Fibroblast of the conjunctiva (primary cell): ENCODE measurements at places on chromosomes 5 and 9.

DNA sequence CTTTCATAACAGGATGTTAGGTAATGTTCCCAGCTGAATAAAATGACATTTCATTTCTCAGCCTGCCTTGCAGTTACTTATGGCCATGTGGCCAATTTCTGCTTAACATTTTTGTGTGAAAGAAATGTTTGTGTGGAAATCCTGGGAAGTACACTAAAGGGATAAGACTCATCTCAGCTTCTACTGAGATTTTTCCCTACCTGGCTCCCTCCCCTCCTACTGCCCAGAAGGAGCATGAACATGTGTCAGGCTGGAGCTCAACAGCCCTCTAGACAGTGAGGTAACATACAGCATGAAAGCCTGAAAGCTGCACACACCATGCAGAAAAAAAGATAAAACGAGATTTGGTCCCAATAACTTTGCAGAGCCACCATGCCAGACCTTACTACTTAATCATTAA is 288.4 kb upstream of the COX7C start:
- no peak for DNase-seq

DNA sequence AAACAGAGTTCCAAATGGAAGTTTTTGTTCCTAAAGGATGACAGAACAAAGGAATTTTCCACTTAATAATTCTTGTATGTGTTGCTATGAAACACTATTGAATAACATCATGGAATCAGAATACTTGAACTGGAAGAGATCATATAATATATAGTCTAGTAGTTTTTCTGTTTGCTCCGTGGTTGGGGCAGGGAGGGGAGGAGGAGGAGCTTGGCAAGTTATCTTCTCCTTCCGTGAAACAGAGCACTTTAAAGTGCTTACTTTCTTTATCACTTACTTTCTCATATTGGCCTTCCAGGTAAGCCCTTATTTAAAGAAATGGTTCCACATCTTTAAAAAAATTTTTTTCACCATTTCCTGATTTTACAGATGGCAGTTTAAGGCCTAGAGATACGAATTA is 165.9 kb upstream of the TLX3 start:
- no peak for DNase-seq

GRCh38 chr5:171188016-171188415 is 121.0 kb upstream of the TLX3 start:
- no peak for DNase-seq

DNA sequence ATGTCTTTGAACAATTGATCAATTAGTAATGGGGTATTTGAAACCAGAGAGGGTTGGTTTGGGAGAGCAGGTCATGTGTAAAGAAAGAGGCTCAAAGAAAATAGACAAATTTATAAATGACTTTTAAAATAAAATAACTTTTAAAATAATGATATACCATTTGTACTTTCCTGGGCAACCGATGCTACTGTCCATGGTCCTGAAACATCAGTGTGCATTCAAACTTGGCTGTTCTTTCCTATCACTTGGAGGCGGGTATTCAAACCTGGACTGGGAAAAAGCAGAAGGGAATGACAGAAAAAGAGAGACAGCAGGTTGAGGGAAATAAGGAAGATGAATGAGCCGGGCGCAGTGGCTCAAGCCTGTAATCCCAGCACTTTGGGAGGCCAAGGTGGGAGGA is 1446.4 kb upstream of the WWC1 start:
- DNase-seq, result no peak

DNA sequence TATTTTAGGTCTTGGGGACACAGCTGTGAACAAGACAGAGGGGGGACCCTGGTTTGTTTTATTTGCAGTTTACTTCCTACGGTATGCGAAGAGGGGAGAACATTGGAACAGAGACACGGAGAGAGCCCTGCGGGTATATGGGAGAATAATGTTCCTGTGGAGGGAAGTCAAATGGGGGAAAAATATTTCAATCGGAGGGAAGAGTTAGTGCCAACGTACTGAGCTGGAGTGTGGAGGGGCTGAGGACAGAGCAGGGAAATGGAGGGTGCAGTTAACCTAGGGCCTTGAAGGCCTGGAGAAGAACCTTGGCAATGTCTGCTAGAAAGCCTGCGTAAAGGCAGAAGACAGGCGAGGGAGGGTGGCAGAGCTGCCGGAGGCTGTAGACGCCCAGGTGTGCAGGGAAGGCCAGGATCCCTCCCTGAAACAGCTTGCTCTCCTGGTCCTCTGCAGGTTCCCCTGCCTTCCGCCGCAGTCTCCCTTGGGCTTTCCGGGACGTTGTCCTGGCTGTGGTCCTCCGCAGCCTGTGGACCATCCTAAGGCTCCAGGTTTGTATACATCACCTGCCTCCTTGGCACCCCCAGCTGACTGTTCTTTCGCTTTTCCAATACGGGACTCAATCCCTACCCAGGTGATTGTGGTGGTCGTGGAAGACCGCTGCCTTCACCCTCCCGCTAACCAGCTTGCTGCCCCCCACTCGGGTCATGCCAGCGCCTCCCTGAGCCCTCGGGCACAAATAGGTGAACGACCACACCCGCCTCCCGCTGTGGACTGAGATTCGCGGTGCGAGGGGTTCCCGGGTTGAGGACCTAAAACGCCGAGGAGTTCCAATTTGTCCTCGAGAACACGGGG is 1.9 kb upstream of the RACK1 start:
- no peak for DNase-seq

DNA sequence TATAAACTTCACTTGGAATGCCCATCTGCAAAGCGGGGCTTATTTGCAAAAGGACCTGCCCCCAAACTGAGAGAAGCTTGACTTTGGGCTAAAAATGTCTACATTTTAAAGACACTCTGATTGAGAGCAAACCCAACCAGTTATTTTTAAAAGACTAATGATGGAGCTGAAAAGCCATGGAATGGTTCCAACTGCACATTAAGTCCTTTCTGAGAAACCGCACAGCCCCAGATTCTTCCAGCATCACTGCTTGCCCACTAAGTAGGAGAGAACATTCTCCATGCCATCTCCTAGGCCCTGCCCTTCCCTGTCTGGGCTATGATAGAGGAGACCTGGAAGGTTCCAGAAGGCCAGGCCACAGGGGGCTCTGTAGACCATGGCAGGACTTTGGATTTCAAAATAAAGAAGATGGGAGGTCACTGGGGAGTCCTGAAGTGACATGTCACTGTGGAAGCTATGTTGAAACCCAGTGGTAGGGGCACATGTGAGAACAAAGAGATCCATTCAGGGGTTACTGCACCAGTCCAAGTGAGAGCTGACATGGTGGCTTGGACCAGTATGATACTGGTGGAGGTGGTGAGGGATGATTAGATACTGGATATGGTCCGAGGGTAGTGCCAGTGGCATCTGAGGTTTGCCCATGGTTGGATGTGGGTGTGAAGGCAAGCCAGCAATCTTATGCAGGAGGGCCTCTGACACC is 179.2 kb downstream of the DAB2IP start:
- DNase-seq, result no peak

- DNase-seq, result peak; percentile 21
Observed at GRCh38 chr9:94014066-94014654, 59.0 kb upstream of the BARX1 start.

GRCh38 chr9:130275156-130275555 is 9.6 kb downstream of the HMCN2 start:
- DNase-seq, result no peak

DNA sequence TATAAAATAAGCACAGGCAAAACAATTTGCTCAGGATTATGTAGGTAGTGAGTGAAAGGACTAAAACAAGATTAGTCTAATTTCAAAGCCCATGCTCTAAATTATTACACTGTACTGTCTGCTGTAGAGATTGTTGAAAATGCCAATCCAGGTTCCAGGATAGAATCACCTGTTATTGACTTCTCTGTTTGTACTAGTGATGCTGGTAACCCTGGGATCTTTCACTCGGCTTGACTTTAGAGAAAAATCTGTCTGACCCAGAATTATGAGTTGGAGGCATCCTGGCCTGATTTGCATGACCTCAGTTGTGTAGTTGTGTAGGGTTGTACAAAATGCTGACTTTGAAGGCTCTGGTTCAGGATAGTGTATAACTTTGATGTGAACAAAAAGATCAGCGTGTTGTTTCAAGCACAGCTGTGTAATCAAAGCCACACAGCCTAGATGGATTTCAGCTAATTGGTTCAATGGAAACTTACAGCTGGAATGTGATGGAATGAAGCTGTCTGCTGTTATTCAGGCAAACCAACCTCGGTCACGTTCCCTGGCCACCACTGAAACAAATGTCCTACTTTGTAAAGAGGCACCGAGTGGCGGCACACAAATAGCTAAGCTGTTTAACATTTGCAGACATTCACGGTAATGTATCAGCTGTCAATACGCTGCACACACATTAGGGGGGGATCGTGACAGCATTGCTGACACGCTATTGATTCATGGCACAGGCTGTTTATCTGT is 340.3 kb downstream of the KCTD16 start:
- DNase-seq, result no peak

- no peak for DNase-seq
Observed at GRCh38 chr9:81729135-81729534, 39.8 kb upstream of the TLE1 start.

- peak; percentile 9 for DNase-seq
Observed at GRCh38 chr5:139065306-139065705, 132.9 kb downstream of the SIL1 start.

DNA sequence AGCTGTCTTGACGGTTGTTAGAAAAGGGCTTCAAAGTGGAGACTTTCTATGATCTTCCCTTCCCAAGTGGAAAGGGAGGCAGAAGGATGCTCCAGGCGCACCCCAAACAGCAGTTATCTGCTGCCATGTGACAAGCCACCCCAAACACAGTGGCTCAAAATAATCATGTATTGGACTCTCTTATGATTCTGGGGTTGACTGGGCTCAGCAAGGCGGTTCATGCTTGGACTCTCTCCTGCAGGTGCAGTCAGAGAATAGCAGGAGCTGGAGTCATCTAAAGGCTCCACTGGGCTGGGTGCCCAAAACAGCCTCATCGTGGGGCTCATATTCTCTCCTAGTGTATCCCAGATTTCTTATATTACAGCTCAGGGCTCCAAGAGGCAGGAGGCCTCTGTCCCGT is 177.6 kb upstream of the IER5L start:
- no peak for DNase-seq

- DNase-seq, result no peak
Observed at GRCh38 chr5:87785554-87786335, 373.0 kb upstream of the CCNH start.

- no peak for DNase-seq
Observed at GRCh38 chr5:154520861-154521453, 42.9 kb upstream of the HAND1 start.

DNA sequence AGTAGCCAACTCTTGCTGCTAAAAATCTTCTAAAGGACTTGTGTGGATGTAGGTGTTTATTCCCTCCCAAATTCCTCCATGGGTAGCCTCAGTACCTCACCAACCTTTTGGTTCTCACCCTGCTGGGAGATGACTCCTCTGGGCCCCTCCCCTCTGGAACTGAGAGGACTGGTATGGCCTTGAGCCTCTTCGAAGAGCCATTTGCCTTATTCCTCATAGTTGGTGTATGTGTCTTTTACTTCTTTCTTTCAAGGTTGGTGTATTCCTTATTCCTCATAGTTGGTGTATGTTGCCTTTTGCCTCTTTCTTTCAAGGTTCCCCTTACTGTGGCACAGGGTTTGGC is 48.3 kb downstream of the GNAQ start:
- no peak for DNase-seq

DNA sequence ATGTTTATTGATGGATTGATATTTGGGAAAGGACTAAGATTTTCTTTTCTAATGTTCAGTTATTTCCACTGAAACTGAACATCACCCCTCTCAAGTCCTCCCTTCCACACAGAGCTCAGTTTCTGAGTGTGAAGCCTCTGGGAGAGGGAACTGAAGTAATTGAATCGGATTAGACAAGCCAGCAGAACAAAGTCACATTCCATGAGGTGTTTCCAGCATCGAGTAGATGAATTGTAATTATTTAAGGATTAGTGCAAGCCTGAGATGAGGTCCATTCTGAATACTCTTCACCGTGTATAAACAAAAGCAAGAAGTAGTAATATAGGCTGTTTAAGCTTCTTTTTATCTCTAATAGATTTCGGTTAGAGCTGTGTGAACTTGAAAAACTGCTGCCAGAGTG is 2060.5 kb downstream of the MAT2B start:
- DNase-seq, result no peak

GRCh38 chr9:6929441-6930215 is 171.9 kb downstream of the KDM4C start:
- no peak for DNase-seq

GRCh38 chr9:133772581-133772980 is 34.4 kb upstream of the SARDH start:
- no peak for DNase-seq

DNA sequence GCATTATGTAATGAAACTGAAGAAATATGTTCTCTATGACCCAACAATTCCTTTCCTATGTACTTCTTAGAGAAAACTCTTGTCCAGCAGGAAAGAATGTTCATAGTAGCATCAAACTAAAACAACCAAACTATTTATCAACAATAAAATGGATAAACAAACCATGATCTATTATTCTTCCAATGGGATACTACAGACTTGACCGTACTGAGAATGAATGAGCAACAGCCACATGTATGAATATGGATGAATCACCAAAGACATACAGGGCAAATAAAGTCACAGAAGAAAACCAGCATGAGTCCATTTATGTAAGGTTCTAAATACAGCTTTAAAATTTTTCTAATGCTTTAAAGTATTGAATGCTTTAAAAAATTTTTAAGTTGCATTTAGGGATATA is 73.6 kb upstream of the SUSD1 start:
- DNase-seq, result no peak

- DNase-seq, result no peak
Observed at GRCh38 chr9:108756746-108757490, 98.9 kb downstream of the ACTL7B start.

DNA sequence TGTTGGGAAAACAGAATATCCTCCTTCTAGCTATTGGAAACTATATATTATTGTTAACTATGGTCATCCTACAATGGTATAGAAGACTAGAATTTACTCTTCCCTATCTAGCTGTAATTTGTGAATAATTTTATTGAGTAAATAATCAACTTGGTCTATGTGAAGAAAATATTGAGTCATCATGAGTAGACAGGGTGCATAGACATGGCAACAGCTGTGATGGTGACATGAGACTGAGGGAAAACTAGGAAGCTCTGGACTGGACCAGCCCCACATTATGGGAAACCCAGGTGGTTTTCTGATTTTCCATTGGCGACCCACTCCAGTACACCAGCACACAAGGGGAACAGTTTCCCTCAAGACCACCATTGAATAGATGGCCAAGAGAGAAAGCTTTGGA is 95.0 kb downstream of the APBA1 start:
- DNase-seq, result no peak

GRCh38 chr9:133716564-133717112 is 21.5 kb downstream of the SARDH start:
- DNase-seq, result no peak

DNA sequence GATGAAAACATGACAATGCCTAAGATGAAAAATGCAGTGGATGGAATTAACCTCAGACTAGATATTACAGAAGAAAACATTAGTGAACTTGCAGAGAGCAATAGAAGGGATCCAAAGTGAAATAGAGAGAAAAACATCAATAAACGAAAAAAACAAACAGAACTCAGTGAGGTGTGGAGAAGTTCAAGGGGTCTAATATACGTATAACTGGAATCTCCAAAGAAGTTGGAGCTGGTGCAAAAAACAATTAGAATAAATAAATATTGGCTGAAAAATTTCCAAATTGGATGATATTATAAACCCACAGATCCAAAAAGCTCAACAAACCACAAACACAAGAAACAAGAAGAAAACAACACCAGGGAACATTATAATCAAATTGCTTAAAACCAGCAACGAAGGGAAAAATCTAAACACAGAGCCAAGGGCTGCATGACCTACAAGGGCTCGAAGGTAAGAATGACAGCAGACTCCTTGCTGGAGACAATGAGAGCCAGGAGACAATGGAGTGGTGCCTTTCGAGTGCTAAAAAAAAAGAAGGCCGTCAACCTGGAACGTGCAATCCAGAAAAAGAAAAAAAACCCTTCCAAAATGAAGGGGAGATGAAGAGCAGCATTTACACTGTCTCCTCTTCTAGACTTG is 11.8 kb downstream of the FAM163B start:
- DNase-seq, result no peak
